ENCODE measurements at places on chromosomes 12 and 14.

GRCh38 chr12:43832463-43833168 lies 3.3 kb upstream of the TMEM117 start:
- no peak for DNase-seq

GRCh38 chr12:89267404-89267803 lies 84.9 kb downstream of the DUSP6 start:
- no peak for DNase-seq

DNA sequence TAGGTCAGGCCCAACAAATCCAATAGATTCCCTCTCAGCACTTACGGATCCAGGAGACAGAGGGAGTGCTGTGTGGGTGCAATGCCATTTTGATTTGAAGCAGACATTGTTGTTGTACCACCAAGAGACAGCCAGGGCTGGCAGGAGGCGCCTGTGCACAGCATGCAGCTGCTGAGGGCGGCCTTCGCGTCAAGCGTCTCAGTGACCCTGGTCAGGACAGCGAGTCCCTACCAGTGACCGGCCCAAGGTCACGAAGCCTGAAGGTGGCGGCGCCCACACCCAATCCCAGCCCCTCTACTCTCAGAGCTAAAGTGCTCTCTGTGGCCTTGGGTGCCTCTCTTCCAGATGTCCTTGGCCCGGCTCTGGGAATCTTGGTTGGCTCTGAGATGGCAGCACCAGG lies 40.5 kb downstream of the PRMT8 start:
- DNase-seq, result no peak

GRCh38 chr14:68675233-68675577 lies 117.7 kb downstream of the ZFP36L1 start:
- DNase-seq, result no peak

DNA sequence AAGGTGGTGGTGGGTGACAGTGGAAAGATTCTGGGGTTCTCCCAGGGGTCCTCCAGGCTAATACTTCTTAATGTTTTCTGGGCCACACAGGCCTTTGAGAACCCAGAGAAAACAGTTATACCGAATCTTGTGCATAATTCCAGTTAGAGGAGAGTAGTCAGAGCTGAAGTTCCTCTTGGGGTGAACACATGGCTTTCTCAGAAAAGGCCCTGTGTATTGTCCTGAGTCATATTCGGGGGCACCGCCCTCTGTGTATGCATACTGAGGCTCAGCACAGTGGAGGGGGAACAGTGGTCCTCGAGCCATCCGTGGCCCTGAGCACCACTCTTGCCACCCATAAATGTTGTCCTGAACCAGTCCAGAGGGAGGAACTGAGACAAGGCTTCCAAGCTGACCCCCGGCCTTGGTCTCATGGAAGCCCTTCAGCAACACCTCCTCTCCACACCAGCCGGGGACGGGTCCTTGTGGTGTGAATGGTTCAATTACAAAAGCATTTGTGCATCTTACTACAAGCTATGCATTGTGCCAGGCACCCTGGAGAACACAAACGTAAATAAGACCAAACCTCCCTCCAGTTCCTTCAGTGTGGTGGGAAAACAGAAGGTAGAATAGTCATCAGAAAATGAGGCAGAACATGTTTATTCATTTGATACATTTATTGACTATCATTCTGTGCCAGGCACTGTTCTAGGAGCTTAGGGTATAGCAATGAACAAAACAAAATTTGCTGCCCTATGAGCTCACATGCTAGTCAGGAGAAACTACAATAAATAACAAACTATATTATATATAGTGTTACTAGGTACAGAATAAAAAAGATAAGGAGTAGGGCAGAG lies 9.9 kb downstream of the DHRS2 start:
- DNase-seq, result no peak

GRCh38 chr12:95259368-95259767 lies 41.8 kb downstream of the VEZT start:
- DNase-seq, result no peak

- DNase-seq, result no peak
These were observed 2.2 kb downstream of the NCKAP5L start for GRCh38 chr12:49825971-49826421.

- DNase-seq, result no peak
These were observed 11.2 kb downstream of the OSBPL8 start for GRCh38 chr12:76548222-76548837.

DNA sequence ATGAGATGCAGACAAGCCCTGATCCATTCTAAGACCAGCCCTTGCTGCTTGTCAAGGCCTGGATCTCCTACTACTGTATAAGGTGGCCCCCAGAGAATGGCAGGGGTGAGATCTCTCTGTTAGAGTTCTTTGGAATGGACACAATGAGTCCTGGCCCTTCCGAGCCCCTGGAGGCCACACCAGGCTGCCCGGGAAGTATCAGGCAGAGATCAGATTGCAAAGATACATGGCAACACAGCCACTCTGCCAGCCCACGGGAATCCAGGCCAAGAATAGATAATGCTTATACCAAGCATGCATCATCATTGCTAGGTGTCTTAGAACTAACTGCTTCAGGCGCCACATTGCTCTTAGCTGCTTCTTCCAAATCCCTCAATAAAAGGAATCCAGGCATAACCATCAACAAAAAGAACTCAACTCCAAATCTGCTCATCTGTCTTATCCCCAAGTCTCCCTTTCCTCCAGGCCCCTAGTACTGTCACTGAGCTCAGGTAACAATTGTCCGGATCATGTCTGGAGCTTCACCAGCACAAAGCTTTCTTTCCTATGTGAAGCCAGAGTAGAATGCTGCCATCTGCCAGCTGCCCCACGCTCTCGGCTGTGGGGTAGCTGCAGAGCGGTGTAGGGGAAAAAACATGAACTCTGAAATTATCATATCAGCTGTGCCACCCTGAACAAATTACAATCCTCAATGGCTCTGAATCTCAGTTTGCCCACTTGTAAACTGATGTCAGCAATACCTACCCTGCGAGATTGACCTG lies 5.5 kb upstream of the VASH1 start:
- no peak for DNase-seq

DNA sequence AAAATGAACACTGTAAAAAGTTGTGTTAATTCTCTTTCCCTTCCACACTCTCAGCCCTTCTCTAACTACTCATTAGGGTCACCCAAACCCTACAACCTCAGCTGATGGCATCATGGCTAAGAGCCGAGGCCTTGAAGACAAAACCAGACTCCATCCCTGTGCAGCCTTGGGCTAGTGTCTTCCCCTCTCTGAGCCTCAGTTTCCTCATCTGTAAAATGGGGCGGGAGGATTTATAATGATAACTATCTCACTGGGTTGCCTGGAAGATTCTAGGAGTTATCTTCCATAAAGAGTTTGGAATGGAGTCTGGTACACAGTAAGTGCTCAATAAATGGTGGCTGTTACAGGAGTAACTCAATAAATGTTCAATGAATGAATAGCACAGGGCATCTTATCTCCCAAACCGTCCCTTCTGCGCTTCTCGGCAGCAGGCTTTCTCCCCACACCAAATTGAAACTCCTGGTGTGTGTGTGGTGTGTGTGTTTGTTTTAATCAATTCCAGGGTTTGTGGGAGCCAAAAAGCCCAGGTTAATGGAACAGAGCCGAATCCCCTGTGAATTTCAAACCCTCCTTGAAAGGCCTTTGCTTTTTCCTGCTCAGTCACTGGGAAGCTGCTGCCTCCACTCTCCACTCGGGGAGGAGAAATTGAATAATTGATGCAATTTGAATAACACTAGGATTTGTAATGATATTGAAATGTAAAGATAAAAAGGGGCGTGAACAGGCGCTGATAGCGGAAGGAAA lies 61.2 kb upstream of the FAM222A start:
- no peak for DNase-seq

GRCh38 chr12:56677680-56678079 lies 10.4 kb downstream of the PTGES3 start:
- DNase-seq, result no peak

GRCh38 chr12:56957229-56958052 lies at the start of gene RDH16:
RDH16 (minus strand) TSS chr12:56957608; CDS start chr12:56957462, 146 bp downstream.
- no peak for DNase-seq

GRCh38 chr12:120497524-120498150 lies 1.7 kb downstream of the DYNLL1 start:
- no peak for DNase-seq

- no peak for DNase-seq
These were observed 151.2 kb upstream of the KRR1 start for GRCh38 chr12:75662511-75663159.

DNA sequence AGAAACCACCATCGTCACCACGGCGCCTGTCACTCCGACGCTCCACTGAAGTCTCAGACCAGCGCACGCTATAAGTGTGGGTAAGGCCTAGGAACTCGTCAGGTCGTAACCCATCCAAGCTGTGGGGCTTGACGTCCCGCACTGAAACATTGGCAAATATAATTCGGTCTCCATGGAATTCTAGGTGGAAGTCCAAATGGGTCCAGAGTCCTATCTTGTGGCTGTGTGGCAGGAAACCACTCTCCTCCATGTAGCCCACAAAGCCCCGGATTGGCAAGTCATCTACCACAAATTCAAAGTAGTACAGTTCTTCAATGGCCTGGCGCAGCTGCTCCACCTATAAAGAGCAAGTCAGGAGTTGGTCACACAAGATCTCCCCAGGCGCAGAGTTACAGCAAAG lies 2.3 kb downstream of the TM9SF1 start:
- DNase-seq, result no peak

GRCh38 chr12:777550-778047 lies 25.2 kb downstream of the WNK1 start:
- DNase-seq, result no peak

DNA sequence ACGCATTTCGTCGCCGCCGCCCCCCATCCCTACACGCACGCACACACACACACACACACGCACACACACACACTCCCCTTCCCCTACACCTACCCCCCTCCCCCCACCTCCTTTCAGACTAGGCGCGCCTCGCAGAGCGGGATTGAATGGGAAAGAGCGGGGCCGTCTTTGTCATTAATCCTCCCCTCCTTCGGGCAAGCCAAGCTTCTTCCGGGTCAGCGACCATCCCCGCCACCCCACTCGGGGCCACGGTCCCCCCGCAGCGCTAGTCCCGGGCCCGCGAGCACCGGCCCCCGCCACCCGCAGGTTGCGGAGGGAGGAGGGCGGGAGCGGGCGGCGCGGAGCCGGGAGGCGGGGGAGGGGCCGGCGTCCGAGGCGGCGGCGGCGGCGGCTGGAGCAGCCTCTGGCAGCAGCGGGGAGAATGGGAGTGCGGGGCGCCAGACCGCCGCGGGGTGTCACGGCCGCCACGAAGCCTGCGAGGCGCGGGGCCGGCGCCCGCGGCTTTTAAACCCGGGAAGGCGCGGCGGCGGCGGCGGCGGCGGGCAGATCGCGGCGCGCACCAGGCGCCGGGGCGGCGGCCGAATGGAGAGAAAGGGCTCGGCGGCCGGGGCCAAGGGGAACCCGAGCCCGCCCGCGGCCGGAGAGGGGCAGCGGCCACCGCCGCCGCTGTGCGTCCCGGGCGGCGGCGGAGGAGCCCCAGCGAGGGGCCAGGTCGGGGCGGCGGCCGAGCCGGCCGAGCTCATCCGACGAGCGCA lies at the start of gene TTC9:
TTC9 (plus strand) TSS at position 369 of the 755 bp plus-strand sequence; CDS start at position 583, 214 bp downstream.
- DNase-seq, result no peak

- no peak for DNase-seq
These were observed 148.8 kb upstream of the CNOT2 start for GRCh38 chr12:70094467-70094866.

DNA sequence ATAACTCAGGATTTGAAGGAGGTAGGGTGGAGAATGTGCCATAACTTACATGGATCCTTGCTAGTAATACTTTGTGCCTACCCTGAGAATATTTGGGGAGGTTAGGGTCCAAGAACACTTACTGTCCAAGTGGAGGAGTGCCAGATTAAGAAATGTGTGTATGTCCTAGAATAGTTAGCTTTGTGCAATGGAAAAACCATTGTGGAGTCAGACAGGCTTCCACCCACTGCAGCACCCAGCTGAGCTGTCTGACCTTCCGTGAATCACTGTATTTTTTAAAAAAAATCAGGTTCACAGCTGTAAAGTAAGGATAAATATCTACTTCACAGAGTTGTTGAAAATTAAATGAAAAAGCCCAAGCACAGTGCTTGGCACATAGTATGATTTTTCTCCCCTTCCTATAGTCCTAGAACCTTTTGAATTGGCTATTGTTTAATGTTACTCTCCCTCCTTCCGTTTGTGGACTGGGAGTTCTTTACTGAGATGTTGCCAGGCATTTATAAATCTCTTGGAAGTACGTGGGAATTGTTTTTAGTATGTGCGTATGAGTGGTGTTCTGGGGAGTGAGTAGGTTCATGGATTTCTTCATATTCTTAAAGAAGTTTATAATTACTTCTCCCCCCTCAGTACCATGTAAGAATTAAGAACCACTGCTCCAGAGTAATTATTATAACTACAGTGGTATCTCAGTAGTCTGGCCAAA lies 9.2 kb downstream of the RAB21 start:
- DNase-seq, result no peak

DNA sequence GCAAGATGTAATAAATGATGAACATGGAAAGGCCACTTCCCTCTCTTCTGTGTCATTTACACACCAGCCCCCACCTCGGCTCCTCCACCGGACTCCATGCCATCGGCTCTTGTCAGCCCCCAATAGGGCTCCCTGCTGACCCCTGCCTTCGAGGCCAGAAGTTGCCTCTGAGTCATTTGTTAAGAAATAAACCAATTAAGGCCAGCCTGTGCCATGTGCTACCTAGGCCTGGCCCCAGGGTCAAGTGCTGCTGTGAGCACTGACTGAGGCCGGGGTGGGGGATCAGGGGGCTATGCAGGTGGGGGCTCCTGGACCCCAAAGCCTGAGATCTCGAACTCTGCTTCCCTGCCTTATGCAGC lies 53.2 kb downstream of the TESC start:
- no peak for DNase-seq

- DNase-seq, result no peak
These were observed 3.0 kb downstream of the ERBB3 start for GRCh38 chr12:56082967-56083366.

DNA sequence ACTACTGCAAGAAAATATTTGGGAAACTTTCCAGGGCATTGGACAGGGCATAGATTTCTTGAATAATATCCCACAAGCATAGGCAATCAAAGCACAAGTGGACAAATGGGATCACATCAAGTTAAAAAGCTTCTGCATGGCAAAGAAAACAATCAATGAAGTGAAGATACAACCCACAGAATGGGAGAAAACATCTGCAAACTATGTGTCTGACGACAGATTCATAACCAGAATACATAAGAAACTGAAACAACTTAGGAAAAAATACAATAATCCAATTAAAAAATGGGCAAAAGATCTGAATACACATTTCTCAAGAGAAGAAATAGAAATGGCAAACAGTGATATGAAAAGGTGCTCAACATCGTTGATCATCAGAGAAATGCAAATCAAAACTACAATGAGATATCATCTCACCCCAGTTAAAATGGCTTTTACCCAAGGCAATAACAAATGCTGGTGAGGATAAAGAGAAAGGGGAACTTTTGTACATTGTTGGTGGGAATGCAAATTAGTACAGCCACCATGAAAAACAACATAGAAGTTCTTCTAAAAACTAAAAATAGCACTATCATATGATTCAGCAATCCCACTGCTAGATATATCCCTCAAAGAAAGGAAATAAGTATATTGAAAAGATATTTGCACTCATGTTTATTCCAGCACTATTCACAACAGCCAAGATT lies 33.8 kb upstream of the ATP2B1 start:
- no peak for DNase-seq
